ENCODE measurements at places on chromosomes 1 and 21. TPM values are rescaled to one million over a fixed set of nuclear protein-coding genes. Genes with fewer than 3 reads are reported as not detected.

GRCh38 chr1:83741770-83742169 is 257.2 kb downstream of the TTLL7 start:
- no peak for DNase-seq

DNA sequence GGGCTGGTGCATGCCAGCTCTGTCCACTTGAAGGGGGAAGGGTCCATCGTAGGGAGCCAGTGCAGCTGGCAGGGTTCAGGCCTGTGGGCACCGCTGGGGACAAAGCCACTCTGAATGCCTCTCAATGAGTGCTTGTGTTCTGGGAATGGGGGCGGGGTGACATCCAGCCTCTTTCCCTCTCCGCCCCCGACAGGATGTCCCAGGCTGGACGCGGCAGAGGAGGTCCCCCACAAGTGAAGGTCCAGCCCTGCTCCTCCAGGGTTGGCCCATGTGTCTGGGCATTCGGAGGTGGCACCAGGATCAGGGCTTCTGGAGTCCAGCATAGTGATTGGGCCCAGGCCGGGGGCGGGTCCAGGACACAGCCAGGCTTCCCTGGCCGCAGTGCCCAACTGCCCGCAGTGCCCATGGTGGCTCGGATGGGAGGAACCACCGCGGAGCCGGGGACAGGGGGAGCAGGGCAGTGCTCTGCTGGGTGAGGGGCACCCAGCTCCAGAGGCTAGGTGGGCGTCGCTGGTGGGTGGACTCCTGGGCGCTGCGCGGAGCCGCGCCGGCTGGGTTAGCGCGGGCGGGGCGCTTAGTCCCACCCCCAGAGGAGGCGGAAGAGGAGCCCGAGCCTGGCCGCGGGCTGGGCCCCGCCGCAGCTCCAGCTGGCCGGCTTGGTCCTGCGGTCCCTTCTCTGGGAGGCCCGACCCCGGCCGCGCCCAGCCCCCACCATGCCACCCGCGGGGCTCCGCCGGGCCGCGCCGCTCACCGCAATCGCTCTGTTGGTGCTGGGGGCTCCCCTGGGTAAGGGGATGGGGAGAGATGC is at the start of gene SHISA4:
Gene SHISA4 (plus strand): TSS at position 617 of the 808 bp plus-strand sequence. CDS start 97 bp downstream, at position 714.
- peak; percentile 59 for DNase-seq

GRCh38 chr1:209705033-209705598 is 470 bp downstream of the HSD11B1 start:
- DNase-seq: no peak

DNA sequence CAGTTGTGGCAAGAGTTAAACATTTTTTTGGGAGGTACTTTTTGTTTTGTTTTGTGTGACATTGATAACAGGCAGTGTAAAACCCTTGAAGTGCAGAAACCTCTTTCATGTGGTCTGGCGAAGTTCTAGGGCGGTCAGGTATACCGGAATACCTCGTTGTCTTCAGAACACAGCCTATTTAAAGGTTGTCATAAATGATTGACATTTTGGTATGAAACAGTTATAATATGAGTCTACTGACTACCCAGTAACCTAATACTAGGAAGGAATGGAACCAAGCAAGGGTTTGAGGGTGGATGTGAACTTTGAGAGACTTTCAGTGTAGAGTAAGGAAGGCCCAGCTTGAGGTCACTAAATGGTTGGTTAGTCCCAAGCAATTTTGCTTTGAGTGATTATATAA is 40.5 kb downstream of the PATJ start:
- DNase-seq: no peak

The SPRR4 gene
- polyA plus RNA-seq: not detected

The OR10Z1 gene
- 0.05 TPM for polyA plus RNA-seq

GRCh38 chr1:221601166-221601565 is 140.7 kb downstream of the DUSP10 start:
- no peak for DNase-seq

DNA sequence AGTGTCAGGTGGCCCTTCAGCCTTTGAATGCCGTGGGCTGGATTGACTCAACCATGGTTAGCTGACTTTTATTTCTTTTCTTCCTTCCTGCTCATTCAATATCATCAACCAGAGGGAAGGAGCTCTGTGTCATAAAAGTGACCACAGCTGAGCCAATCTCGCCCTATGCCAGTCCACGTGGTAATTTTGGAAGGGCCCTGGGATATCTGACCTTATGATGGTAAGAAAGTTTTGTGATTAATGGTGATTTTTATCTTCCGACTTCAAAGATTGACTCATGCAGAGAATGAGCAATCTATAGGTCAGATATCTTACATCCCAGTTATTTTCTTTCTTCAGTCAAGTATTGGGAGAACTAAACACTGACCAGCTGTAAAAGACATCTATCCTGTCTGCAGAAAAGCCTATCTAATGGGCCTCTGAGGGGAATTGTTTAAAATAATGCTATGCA is 170.3 kb downstream of the ZC3H11B start:
- no peak for DNase-seq

DNA sequence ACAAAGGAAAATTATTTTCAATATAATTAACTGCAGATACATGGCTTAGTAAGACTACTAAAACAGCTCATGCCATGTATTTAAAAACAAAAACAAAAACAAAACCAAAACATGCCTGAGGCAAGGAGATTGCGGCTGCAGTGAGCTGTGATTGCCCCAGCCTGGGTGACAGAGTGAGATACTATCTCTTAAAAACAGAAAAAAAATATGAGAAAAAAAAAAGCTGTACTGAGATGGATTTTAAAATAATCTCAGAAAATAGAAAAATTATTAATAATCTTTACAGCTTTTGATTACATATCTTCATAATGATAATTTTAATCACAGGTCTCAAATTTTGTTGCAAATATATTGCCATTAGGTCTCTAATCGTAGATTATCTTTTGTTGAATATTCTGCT is 24.0 kb upstream of the LIN9 start:
- DNase-seq: no peak

The ADORA1 gene
- polyA plus RNA-seq: 3.7 TPM

The RGS4 gene
- polyA plus RNA-seq: 11.4 TPM

The SYDE2 gene
- polyA plus RNA-seq: 9.4 TPM

DNA sequence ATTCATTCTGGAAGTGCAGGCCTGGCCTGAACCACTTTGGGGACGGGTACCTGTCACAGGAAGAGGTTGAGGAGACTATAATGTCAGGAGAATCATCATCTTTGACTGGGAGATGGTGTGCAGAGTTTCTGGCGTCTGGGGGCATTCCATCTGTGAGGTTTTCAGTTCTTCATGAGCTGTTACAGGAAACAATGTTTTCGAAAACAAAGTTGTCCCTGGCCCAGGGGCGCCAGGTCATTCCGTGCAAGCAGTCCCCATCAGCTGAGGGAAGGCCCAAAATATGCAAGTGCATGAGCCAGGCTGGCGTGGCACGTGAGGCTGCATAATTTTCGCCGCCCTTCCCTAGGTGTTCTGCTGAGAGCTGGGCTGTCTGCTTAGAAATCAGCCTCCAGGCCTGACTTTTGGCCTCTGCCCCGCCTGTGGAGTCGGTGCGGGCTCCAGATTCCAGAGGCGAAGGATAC is 68.4 kb upstream of the ATP5PO start:
- DNase-seq: no peak

DNA sequence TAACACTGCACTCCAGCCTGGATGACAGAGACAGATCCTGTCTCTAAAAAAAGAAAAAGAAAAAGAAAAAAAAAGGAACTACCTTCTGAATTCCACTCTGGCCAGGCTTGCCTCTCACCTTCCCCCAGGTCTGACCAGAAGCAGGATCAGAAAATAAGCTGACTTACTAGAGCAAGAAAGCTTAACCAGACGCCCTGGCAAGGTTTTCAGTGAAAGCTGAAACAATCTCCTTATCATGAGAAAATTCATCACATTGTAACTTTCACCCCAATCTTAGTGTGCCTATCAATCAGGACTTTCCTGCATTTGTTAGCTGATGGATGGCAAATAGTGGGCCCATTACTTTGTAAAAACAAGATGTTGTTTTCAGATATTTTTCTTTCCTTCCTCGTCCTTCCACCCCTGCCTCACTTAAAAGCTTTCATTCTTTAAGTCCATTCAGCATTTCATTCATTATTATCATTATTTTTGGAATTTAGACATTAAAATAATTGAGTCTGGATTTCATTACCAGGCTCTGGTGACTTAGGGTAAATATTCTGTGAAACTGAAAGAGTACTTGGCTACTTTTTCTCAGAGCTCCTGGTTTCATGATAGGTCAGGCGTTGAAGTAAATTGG is 96.5 kb upstream of the CD34 start:
- no peak for DNase-seq

GRCh38 chr1:154849645-154850131 is 20.4 kb downstream of the KCNN3 start:
- no peak for DNase-seq

The IL24 gene
- 0.47 TPM for polyA plus RNA-seq

GRCh38 chr1:156095906-156096508 is 13.7 kb upstream of the MEX3A start:
- no peak for DNase-seq

DNA sequence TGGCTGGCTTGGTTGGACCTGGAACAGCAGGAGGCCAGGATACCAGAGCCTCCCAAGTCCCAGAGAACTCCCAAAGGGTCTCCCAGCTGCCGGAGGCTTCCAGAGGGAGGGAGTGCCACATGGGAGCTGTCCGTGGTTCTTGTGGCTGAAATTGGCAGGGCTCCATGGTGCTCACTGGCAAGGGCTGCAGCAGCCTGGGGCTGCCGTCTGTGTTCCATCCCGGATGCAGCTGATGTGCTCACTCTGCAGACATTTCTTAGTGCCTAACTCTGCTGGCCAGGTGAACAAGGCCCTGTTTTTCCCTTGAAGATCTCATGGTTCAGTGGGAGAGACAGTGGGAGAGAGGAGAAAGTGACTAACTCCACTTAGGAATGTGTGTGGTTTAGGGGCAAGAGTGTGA is 261.1 kb downstream of the CAMTA1 start:
- no peak for DNase-seq

DNA sequence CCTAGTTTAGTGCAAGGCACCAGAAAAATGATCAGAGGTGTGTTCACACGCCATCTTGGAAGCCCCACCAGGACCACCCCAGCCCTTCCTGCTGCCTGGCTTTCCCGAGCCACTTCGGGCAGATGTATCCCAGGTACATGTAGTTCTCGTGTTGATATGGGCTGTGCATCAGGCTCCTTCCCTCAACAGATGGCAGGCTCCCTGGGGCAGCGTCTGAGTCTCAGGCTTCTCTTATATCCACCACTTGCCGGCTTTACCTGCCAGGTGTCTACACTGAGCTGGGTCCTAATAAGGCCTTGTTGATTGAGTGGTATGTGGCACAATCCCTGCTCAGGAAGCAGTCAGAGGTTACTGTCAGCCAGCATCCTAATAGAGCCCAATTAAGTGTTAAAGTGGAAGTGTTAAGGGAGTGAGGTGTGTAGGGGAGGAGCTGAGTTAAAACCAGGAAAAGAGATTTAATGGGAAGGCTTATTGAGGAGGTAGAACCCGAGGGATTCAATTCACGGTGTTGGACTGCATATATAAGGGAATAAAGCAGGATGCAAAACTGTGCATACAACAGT is 8.5 kb downstream of the GPA33 start:
- DNase-seq: no peak

The FNDC10 gene
- polyA plus RNA-seq: 3.3 TPM

- no peak for DNase-seq
These were observed 687 bp upstream of the SEMA6C start for GRCh38 chr1:151147132-151147503.

The SLC44A5 gene
- polyA plus RNA-seq: 9.8 TPM

The NLRP3 gene
- polyA plus RNA-seq: 1.2 TPM

DNA sequence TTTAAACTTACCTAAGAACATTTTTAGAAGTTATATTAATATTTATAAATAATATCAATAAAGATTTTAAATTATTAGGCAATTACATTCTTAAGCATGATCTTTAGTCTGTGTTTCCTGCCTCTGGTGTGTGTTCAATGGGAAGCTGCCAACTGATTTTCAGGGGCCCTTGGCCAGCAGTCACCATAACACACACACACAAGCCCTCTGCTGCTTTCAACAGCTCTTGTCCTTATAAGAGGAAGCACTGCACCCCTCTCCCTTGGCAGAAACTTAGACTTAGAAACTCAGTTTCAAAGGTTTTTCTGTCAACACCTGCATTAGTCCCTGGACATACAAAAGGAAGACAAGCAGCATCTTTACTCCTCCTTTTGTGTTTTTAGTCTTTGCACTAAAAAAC is 81.4 kb downstream of the VAV3 start:
- no peak for DNase-seq

GRCh38 chr1:11284784-11285183 is 11.8 kb downstream of the UBIAD1 start:
- no peak for DNase-seq
